Activated T-cell treated with anti-CD3 and anti-CD28 coated beads, Interleukin-2, amount 50 U/mL, for 4 hours (primary cell): ENCODE measurements at places on chromosomes 5 and 9.

DNA sequence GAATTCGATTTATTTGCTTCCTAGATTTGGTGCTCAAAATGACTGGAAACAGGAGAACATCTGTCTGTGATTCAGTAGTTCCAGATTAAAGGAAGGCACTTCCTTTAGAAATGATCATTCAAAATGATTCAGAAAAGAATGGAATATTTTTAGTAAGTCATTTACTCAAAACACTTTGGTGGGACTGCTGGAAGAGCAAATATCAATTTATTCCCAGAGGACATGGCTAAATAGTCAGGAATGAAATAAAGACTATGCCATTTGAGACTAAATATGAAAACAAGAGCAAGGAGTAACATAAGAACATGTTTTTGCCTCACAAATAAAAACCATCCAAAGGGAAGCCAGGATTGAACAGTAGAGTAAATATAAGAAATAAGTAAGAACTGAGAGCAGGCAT, 138.6 kb upstream of the RASA1 start:
- no peak for DNase-seq

DNA sequence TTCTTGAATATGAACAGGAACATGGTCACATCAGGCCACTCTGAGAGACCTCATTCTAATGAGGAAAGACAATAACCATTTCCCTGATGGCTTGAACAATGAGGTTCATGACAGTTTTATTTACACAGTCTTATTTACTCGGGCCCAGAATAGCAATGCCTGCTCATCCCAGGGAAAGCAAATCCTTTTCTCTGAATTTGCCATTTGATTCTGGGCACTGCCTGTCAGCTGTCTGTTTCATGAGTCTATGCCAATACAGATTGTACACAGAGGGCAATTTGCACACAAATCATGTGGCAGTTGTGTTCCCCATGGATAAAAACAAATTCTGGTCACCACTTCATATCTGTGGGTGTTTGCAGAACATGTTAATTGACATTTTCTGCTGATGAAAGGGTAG, 492.5 kb downstream of the ACTL7B start:
- no peak for DNase-seq

GRCh38 chr5:52786949-52787599, 642 bp upstream of the ITGA1 start:
- peak; percentile 45 for DNase-seq

DNA sequence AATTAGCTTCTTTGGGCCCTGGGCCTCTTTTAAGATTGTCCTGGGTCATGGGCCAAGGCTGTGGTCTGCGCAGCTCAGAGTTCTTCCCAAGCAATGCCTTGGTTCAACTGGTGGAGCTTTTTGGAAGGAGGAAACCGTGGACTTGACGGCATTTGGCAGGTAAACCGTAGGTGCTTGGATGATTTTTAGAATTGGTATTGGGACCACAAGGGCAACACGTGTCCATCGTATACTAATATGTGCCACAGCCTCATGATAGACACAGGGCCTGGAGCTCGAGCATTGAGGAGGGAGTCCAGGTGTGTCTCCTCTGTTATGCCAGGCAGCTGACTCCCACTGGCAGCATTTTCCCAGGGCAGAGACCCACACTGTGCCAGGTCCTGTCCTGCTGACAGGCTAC, 120.9 kb upstream of the PITX1 start:
- no peak for DNase-seq

DNA sequence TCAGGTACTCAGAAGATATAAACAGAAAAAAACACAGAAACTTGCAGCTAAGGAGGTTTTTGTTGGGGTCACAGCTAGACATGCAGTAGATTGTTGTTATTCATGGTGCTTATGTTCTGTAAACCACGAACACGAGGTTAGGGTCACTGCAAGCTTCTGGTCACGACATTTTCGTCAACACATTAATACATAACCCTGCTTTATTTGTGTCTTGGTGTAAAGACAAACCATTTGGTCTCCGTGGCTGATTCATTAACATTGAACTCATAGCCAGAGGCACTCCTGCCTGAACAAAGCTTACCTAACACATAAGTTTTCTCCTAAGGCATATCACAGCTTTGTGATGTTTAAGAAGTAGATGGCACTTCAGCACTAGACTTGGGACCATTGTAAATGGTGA, 16.9 kb downstream of the TEK start:
- DNase-seq = no peak

DNA sequence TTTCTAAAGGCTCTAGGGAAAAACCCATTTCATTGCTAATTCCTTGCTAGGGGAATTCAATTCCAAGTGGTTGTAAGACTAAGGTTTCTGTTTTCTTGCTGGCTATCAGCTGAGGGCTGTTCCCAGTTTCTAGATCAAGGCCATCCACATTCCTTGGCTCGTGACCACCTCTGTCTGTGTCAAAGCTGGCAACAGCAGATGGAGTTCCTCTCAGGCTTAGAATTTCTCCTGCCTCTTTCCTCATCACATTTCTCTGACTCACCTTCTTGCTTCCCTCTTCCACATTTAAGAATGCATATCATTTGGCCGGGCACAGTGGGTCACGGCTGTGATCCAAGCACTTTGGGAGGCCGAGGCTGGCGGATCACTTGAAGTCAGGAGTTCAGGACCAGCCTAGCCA, 19.0 kb downstream of the DAB2IP start:
- DNase-seq = no peak
